ENCODE measurements at places on chromosomes 4 and X. TPM values are rescaled to one million over a fixed set of nuclear protein-coding genes. Genes with fewer than 3 reads are reported as not detected.

DNA sequence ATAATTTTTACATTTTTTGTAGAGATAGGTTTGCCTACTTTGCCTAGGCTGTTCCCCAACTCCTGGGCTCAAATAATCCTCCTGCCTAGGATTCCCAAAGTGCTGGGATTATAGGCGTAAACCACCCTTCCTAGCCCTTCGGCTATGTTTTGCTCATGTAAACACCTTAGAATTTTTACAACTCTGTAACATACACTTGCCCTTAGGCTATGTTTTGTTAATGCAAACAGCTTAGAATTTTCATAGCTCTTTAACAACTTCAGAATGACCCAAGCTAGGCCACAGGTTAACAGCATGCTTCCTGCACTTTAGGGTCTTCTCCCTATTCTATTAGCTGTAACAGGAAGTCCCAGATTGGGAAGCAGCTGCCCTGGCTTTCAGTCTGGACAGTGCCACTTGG is 24.2 kb downstream of the KLHL15 start:
- no peak for DNase-seq

EDA gene
- polyA plus RNA-seq = 10.0 TPM

TRIM75 gene
- polyA plus RNA-seq = not detected

DNA sequence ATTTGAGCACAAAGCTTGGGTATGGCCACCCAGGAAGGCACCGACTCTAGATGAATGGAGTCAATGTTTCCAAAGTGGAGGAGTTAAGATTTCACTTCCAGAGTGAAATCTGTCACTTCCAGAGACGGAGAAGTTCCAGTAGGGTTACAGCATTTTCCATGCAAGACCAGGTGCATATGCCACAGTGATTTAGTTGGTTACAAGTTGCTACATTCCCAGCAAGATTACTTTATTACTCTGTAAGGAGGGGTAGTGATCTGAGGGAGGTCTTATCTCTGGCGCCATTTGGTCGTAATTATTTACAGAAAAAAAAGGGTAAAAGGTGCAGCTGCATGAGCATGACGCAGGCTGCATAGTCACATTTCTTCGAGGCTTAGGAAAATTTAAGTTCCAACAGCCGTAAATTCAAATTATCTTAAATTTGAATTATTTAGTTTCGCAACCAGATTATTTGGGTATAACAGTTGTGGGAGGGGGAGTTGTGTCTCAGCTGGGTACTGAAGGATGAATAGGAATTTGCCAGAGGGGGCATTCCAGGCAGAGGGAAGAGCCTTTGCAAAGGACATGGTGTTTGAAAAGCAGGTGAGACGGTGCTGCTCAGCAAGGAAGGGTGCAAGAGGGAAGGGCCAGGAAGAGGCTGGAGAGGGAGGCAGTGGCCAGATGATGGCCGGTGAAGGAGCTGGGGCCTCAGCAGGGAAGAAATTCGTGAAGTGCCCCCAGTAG is 17.4 kb upstream of the AFAP1 start:
- DNase-seq = no peak

- DNase-seq = no peak
These were observed 4.2 kb downstream of the RPS4X start for GRCh38 chrX:72272868-72273267.

Measured in right cardiac atrium (tissue), 5 donors.